ENCODE measurements at places on chromosomes 16 and 17.

- DNase-seq, result peak; percentile 74
These were observed 1.9 kb downstream of the MNT start for GRCh38 chr17:2398655-2399571.

DNA sequence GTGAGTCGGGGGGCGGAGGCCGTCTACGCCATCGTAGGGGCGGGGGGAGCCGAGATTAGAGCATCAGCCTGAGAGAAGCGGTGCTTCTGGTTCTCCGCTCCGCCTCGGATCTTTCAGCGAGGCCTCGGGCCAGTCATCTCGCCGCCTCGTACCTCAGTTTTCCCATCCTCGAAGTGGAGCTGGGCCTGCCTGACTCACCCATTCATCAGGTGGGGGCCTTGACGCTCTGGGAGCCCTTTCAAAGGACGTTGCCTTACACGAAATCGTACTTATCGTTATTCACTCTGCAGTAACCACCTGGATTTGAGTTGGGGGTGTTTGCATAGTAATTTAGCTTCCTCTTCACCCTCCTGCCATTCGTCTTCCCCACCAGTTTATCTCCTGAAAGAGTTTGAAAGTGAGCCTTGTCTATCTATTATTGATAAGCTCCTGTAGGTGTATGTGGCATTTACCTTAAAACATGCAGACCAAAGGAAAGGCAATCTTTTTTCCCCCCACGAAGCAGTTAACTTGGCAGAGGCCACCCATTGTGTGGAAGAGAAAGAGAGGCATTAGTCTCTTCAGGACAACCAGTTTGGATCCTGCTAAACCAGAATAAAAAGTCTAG lies 674 bp downstream of the TAF15 start:
- DNase-seq, result no peak

GRCh38 chr17:17739388-17740066 lies 58.3 kb downstream of the RAI1 start:
- no peak for DNase-seq

DNA sequence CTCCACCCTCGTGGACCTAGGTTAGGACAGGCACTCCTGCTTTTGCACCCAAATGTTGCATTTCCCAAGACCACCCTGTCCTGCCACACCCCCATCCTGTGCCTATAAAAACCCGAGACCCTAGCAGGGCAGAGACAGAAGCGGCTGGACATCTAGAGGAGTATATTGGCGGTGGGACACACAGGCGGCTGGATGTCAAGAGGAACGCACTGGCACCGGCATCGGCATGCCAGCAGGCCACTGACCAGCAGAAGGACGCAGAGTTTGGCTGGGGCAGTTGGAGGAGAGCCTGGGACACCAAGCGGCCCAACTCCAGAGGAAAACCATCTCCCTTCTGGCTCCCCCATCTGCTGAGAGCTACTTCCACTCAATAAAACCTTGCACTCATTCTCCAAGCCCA lies 14.7 kb upstream of the WFIKKN2 start:
- no peak for DNase-seq

DNA sequence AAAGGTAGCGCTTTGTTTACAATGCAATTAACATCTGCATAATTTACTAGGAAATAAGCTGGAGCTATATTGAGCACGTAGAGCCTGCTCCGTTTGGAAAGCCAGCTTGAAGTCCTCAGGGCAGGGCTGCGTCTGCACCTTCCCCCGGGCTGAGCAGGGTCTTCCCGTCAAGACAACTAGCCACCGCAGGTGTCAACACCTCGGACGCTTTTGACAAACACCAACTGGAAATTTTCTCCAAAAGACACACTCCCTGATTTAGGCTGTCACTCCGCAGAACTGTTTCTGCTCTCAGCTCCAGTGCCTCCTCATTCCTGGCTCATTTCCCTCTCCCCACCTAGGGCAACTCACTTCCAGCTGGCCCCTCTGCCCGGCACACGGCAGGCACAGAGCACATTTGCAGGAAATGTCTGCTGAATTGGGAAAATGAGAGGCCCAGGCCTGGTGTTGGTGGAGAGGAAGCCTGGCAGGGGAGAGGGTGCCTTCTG lies 170.3 kb downstream of the MAF start:
- no peak for DNase-seq

GRCh38 chr16:57803134-57803990 lies 1.1 kb upstream of the KIFC3 start:
- DNase-seq, result no peak

DNA sequence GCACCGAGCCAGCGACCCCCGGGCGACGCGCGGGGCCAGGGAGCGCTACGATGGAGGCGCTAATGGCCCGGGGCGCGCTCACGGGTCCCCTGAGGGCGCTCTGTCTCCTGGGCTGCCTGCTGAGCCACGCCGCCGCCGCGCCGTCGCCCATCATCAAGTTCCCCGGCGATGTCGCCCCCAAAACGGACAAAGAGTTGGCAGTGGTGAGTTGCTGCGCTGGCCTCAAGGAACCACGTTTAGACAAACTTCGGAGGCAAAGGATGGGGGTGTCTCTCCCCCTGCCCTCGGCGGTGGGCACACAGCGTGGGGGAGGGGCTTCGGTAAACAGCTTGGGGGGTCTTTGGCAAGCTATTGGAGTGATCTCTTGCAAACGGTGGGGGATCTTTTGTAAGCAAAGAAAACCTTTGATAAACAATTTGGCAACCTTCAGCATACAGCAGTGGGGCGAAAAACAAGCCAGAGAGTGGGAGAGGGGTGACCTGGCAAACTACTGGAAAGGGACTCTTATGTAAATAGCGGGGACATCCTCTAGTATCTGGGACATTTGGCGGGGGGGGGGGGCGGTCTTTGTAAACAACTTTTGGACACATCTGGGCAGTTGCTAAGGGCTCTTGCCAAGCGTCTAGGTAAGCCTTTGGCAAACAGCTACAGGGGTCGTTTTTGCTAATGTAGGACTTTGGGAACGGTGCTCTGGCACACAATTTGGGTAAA lies 587 bp downstream of the MMP2 start:
- DNase-seq, result no peak

- peak; percentile 38 for DNase-seq
These were observed 1.1 kb downstream of the UNC13D start for GRCh38 chr17:75842963-75843576.

- DNase-seq, result no peak
These were observed 24.9 kb downstream of the GSE1 start for GRCh38 chr16:85637808-85638647.

DNA sequence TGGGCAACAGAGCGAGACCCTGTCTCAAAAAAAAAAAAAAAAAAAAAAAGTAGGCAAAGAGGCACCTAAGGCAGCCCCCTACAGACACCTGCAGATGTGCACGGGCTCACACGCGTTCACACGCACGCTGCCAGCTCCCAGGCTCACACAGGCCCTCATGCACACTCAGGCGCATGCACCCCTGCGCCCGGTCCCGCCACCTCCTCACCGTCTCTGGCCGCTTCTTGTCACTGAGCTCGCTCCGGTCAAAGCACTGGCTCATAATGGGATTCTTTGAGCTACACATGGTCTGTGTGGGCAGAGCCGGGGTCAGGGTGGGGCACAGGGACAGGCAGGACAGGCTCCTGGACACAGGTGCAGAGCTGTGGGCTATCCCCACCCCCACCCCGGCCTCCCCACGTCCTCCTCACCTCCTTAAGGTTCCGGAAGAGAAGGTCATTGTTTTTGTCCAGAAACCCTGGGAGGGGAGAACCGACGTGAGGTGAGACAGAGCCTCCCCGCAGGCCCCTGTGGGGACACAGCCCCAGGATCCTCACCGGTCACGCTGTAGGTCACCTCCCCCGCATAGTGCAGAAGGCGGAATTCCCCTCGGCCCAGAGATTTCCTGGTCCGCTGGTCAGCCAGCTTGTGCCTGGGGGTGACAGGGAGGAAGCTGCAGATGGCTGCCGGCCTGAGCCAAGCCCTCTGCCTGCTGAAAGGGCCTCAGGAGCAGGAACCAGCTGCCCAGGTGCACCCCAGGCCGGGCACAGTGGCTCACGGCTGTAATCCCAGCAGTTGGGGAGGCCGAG lies 17.9 kb downstream of the MYO1C start:
- DNase-seq, result no peak

GRCh38 chr17:76529224-76530094 lies 8.1 kb downstream of the CYGB start:
- DNase-seq, result no peak

DNA sequence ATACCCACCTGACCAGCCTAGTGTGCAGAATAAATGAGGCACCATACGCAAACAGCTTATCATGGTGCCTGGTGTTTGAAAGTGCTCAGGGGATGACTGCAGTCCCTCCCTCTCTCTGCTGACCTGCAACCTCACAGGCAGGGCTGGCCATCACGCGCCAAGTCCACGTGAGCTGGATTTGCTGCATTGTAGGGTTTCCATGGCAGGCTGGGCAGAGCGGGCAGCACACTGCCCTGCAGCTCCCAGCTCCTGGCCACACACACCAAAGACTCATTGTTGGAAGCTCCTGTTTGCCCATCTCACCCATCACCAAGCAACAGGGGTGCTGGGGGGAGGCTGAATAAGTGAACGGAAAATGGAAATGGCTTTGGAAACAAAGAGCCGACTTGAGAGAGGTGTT lies 81.8 kb downstream of the IRX3 start:
- DNase-seq, result no peak

DNA sequence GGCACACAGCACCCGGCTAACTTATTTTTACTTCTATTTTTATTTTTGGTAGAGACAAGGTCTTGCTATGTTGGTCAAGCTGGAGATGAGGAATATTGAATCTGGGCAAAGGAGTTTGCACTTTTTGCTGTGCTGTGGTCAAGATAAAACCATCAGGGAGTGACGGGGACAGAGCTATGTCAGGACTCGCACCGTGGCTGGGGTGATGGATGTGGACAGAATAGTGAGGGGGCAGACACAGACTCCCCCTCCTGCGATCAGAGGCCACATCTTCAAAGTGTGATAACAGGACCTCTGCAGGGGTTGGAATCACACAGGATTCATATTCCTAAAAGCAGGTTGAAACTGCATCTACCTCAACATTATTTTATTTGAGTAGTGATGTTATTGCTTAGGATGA lies 25.6 kb downstream of the IL21R start:
- no peak for DNase-seq

DNA sequence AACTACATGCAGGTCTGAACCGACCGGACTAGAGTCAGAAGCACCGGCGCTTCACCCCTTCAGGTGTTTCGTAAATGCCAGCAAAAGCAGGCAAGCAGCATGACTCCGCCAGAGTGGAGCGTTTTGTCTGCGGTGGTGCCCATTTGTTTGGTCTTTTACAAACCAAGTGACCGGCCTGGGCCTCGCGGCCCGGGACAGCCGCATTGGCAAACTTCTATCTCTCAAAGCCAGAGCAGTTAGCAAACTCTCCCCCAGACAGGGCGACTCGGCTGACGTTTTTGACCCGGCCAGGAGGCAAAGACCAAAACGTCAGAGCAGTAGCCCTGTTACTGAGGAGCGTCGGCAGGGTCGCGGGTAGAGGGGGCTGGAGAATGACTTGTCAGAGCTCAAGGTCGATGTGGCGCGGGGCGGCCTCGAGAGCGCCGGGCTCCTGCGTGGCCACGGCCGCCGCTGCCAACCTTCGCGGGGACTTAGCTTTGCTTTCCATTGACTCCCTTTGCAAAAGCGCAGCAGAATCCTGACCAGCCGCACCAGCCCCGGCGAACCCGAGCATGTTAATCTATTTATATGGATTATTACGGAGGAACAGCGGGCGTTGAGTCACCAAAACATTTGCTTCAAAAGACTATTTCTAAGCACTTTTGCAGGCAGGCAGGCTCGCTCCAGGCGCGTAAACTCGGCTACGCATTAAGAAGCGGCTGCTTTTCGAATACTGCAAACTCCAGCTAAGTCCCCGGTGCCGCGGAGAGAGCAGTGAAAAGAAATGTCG lies 763 bp upstream of the SOX9 start:
- no peak for DNase-seq

- no peak for DNase-seq
These were observed 298.4 kb downstream of the MAP2K6 start for GRCh38 chr17:69712801-69713311.

DNA sequence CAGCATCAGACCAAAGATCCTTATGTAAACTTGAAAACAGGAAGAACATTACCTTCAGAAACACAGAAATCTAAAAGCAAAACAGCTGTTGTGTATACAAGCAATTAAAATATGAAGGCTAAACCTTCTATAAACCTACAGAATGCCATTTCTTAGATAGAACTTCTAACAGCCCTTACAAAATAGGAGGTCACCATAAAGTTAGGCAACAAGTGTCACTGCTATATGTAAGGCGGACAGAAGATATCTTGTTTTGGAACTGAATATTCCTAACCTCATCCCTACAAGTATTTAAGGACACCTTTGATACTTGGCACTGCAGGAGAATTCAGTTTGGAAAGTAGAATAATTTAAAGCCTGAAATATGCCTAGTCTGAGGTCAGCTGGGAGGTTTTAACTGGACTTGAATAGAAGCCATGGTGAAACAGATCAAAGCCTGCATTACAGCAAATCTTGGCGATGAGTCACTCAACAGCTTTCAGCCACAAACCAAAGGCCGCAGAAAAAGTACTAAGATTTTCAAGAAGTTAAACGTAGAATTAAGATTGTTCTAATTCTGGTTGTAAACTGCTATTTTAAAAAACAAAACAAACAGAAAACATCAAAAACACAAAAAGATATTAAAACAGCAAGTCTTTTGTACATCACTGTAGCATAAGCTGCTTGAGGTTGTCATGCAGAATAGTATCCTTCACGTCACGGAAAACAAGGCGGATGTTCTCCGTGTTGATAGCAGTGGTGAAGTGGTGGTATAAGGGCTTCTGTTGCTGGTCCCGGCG lies 42.7 kb downstream of the GNA13 start:
- DNase-seq, result peak; percentile 49

DNA sequence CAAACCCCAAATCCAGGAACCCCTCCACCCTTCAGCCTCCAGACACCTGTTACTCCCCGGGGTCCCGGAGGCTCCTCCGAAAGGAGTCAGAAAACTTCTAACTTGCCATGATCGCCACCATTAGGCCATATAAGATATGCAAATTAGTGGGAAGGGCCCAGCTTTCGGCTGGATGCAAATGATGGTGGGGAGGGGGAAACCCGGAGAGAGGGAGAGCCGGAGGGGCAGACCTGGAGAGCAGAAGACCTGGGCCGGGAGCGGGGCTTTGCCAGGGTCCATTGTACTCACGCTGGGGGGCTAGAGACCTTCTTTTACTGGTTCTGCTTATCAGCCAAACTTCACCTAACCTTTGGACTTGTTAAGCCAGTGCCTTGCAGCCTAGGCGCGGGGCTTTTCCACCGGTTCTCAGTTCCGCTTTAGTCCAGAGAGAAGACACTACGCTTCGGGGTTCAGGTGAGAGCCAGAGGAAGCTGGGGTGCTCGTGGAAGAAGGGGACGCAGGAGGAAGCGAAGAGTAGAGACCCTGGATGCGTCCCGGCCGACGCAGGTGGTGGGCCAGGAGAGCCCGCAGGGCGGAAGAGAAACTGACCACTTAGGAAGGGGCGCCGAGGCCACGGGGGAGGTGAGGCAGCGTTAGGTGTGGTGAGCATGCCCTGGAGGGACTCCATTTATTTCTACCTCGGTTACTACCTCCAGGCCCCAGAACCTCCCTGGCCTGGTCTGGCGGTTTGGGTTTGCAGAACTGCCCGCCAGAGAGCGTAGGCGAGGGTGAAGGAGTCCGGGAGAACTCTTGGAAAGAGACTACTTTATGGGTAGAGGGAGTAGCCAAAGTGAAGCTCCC lies at the start of gene HNF1B:
TSS of gene HNF1B (minus strand) at position 99 of the 840 bp plus-strand sequence. CDS start 175 bp downstream, outside the sequence.
- no peak for DNase-seq

- no peak for DNase-seq
These were observed 88.1 kb upstream of the ASIC2 start for GRCh38 chr17:33381201-33381600.

- no peak for DNase-seq
These were observed 20.2 kb downstream of the CDK5RAP3 start for GRCh38 chr17:47990962-47991731.

GRCh38 chr17:5675625-5676421 lies 91.5 kb upstream of the NLRP1 start:
- DNase-seq, result no peak

- no peak for DNase-seq
These were observed at the start of gene BICDL2 for GRCh38 chr16:3036726-3037315. Gene BICDL2, minus strand, starts transcription at chr16:3036944. Its CDS starts 1,448 bp downstream, at chr16:3035496.
